ENCODE measurements at places on chromosomes 3 and 15.

DNA sequence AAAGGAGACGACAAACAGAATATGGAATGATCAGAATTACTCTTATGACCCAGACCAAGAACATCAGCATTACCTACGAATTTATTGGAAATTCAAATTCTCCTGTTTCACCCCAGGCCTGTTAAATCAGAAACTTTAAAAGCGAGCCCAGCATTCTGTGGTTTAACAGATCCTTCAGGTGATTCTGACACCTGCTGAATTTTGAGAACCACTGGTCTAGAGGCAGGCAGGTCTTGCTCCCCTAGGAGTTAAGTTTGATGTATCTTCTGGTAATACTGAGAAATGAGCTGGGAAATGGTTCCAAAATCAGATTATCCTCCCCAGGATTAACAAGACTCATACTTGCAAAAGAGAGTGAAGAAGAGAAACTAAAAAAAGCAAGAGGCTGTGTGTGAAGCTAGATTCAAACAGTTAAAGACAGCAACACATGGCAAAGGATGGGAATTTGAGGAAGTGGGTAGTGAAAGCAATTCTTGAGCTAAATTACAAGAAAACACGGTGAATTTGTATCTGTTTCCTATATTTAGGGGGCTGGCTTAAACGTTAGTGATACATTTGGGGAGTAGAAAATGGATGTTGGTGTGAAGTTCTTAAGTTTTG lies 66.0 kb downstream of the FLNB start:
- no peak for DNase-seq

GRCh38 chr15:31058236-31058962 lies 43.1 kb downstream of the TRPM1 start:
- DNase-seq, result no peak

DNA sequence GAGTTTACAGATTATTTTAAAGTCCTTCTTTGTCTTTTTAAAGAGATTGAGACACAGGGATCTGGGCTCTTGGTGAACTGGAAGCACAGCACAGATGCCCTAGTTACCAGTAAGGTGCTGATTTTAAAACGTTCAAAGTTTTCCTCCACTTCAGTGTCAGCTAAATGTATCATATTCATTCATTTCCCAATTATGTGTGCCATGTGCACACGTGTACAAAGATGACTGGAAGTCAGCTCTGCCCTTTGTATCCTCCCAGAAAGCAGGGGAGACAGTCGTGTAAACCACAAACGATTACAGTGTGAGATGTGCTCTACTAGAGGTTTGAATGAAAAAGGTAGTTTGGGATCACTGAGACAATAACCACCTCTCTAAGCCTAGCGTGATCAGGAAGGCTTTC lies 730 bp downstream of the ZKSCAN7 start:
- no peak for DNase-seq

DNA sequence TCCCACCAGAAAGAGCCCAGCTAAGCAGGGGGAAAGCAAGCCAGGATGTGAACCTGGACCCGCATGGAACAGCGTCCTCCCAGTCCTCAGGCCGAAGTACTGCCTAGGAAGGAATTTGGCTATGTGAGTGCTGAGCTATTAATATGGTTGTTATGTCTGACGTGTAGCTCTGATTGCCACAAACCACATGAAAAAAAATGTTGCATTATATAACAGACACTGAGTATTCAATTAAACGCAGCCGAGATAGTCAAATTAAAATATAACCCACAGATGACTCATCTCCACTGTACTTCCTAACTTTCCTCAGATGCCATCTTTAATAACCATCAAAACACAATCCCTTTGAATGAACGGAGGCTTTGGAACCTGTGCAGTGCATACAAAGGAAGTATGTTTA lies 111.1 kb downstream of the GABRB3 start:
- no peak for DNase-seq

GRCh38 chr3:121735047-121735696 lies 14.4 kb downstream of the GOLGB1 start:
- no peak for DNase-seq

GRCh38 chr15:64574301-64575017 lies 114.1 kb downstream of the ZNF609 start:
- no peak for DNase-seq

DNA sequence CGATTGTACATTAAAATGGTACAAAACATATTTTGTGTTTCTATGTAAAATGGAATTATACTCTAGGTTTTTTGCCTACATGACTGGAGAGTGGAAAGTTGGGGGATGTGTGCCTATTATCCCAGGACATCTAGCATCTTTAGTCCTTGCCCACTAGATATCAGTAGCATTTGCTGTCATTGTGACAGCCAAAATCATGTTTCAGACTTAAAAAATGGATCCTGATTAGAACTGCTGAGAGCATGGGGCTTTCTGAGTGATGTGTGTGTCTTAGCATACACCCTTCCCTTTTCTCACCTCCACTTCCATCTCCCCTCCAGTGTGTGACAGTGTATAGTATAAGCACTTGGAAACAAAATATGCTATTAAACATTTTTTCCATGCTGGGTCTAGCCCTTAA lies 13.3 kb downstream of the ARMC8 start:
- DNase-seq, result no peak

GRCh38 chr15:89113296-89114024 lies 25.2 kb downstream of the ABHD2 start:
- no peak for DNase-seq

DNA sequence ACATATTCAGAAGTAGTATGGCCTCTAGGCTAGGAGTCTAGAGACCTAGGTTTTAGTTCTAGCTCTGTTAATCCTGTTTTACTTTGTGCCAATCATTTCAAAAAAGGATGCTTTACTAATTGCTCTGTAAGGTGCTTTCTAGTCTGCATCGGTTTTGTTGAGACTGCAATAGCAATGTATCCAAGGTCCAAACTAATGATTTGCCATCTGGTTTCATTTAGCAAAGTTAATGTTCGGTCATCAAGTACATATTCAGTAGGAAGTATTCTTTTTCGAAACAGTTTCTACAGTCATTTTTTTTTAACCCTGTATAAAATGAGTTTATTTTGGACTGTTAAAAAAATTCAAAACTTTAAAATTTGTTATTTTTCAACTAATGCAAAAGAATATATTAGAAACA lies 2.0 kb upstream of the GALK2 start:
- DNase-seq, result no peak

DNA sequence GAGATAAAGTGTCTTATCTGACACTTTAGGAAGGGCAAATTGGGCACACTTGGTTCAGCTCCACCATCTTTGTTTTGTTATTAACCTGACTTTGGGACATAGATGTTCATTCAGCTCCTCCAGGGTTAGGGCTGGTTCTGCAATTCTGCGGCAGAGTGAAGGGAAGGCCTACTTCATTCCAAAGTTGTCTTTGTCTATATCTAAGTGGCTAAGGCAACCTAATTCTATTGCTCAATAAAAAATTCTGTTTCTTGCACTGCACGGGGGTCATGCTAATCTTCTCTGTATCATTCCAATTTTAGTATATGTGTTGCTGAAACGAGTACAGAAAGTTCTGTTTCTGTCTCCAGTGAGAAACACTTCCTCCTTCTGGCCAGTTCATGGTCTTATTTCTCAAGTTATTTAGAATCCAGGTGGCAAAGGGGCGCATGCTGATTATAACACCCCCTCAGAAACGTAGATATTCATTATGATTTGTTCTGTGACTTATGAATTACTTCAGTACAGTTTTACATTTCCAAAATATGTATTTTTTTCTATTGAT lies 53.5 kb downstream of the PFN2 start:
- no peak for DNase-seq

DNA sequence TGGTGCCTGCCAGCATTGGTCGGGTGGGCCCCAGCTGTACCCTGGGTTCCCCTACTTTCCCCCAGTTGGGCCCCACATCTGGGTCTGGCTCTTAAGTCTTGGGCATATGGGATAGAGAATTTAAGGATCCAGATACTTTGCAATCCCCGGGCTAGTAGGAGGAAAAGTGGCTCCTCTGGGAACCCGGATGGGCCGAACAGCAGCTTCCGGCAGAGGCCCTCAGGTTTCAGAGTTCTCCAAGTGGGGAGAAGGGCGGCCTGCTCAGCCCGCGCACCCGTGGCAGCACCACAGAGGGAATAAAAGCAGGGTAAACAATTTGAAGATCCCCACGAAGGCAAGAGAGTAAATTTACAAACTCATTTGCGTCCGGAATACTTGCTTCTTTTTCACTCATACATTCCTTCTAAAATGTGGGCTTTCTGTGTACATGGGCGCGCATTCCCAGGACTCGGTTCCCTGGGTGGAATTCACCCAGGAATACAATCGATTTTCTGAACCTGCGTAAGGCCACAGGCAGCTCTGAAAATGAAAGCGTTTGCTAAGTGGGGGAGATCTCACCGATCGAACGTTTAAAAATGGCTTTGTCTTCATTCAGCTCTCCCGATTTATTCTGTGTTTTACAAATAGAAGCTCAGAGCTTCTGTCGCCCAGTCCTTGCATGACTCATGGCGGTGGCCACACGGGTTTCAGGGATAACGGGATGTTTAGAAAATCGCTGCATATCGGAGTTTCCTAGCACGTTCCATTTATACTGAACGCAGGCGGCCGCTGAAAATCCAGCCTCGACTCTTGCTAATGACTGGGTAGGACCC lies 74.0 kb upstream of the POLG start:
- no peak for DNase-seq

GRCh38 chr15:69403594-69403993 lies 10.6 kb upstream of the KIF23 start:
- DNase-seq, result no peak

- DNase-seq, result no peak
Observed at GRCh38 chr3:113002679-113003078, 11.9 kb downstream of the GTPBP8 start.

DNA sequence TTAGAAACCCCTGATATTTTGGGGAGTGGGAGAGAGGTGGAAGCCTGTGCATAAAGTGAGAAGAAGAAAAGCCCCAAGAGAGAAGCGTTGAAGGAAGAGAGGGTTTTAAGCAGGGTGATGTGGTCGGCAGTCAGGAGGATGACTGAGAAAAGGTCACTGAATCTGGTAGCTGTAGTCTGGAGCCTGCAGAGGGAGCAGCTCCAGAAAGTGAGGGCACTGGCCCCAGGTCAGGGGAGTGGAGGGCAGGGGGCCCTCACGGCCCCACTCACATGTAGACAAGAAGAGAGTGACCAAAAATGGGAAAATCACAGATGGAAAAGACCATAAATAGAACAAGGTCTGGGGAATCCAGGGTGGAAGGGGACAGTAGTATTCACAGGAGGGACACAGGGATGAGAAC lies 105.5 kb downstream of the RYK start:
- no peak for DNase-seq

- no peak for DNase-seq
Observed at GRCh38 chr15:75775296-75776064, 62.8 kb upstream of the CSPG4 start.

DNA sequence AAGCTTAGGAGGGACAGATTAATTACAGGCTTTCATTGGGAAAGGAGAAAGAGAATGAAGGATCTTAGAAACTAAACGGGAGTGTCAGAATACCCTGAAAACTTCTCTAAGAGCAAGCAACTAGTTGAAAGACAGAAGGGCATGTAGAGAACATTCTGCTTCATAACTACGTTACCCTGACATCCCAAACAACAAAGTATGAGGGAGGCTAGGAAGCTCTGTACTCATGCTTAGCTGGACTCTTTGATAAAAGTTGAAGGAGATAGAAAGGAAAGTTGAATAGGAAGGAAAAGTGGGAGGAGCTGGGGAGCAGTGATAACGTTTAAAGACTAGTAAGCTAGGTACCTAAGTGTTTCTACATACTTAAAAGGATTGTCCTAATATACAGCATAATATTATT lies 64.2 kb downstream of the SEMA6D start:
- DNase-seq, result no peak

DNA sequence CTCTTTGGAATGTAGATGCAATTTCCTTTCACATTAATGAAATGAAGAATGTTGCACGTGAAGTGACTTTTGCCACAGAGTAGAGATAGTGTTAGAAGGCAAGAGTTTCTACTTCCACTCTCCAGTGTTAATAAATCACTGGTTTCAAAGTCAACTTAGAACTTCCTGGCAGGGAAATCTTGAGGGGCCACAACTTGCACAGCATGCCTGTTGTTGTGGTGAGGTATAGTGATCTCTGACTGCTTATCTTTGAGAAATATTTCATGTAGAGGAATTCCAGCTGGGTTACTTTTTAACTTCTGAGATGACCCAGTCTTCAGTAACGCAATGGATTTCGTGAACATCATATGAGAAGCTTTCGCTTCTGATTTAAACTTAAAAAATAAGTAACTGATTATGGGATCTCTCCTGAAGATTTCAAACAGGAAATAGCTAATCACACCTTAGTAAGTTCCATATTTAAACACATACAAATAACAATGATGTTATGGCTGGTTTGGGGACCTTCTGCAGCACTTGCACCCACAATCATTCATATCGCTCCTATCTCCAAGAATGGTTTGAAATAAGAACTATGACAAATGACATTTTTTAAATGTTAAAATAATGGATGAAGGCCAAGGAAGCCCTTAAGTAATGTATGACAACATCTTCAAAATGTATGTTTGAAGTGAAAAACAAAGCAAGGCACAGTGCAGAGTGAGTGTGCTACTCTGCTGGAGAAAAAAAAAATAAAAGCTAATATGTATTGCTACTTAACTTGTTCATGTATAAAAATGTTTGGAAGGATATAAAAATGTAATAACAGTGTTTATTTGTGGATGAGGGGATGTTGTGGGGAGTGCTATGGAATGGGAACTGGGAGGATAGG lies 726.5 kb upstream of the NECTIN3 start:
- DNase-seq, result no peak

DNA sequence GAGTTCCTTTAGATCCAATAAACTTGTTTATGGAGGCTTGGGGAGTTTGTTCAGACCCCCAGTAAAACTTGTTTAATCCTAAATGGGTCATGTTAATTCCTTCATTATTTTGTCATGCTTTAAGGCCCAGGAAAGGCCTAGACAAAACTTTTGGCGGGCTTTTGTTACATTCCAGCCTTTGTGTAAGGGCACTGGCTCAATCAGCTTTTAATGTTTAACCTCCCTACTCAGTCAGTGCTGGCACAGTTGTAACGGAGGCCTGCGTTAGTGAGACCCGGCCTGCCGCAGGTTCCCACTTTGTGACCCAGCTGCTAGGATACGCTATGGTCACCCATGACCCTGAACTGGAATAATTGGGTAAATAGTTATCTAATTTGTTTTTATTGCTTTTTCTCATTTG lies 59.2 kb downstream of the OXSM start:
- DNase-seq, result no peak

GRCh38 chr3:48966876-48967361 lies 23.1 kb upstream of the P4HTM start:
- no peak for DNase-seq

- no peak for DNase-seq
Observed at GRCh38 chr15:73362900-73363299, 5.9 kb downstream of the HCN4 start.

DNA sequence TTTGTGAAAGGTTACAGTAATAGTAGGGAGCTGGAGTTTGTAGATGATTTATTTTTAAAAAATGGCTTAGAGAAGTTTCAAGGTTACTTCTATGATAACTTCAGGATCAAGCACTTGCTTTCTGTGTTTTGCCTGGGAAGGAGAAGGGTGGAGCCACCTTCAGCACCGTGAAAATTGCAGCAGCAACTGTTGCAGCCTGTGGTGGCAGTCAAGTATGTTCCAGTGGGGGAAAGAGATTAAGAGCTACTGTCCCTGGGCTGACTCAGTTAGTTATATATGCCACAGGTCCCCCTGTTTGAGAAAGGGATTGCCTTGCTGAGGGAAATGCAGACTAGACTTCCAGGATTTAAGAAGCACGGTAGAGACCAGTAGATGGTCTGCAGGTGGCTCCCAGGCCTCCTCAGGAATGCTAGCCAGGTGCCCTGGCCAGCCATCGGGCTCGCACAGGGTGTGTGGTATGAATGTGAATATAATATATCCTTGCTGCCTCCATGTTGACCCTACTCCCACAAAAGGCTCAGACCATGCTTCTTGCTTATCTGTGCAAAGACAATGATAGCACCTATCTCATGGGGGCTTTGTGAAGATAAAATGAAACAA lies 389.5 kb downstream of the CACNA2D3 start:
- DNase-seq, result no peak
